Right ventricle myocardium inferior (tissue), 1 donor: ENCODE measurements at places on chromosomes 7 and 10. TPM values are rescaled to one million over a fixed set of nuclear protein-coding genes. Genes with fewer than 3 reads are reported as not detected.

DNA sequence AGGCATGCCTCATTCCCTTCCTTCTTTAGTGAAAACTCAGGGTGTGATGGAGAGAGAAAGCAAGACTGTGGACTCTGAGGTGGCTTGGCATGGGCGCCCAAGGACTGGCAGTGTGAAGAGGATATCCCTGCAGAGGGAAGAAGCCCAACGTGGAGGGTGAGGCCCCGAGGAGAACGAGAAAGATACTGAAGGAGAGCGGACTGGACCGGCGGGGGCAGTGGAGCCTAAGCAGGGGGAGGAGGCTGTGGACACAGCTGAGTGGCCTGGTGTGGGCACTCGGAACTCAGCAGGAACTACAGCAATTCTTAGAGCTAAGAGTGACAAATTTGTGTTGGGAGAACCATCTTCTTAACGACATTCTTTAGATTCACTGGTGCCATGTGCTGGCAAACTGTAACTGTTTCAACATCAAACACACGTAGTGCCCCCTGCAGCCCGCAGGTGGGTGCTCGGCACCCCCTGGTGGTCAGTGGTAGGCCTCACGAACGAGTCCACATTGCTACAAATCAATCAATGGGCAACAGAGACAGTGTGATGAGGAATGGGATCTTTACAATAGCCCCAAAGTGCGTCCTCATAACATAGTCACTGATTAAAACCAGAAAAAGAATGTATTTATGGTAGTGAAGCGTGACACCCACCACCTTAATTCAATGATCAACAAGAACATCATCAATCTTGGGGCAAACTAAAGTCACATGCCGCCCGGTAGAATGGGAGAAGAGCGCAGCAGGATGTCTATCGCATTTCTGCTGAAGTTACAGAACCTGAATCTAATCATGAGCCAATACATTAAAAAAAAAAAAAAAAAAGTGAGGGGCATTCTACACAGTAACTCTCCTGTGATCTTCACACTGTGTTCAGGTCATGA is 2.0 kb upstream of the SFTPA1 start:
- DNase-seq, result no peak

PPP1R9A gene
- 21.9 TPM for total RNA-seq

GRCh38 chr7:50590535-50590934 is 25.3 kb upstream of the DDC start:
- no peak for DNase-seq

NCF1 gene
- 4.2 TPM for total RNA-seq

RNLS gene
- 20.6 TPM for total RNA-seq

GRCh38 chr7:12025246-12025645 is 185.8 kb upstream of the TMEM106B start:
- DNase-seq, result no peak

- no peak for DNase-seq
These were observed 10.4 kb upstream of the ZMYND11 start for GRCh38 chr10:124874-125273.

- DNase-seq, result no peak
These were observed 118.3 kb upstream of the KMT2E start for GRCh38 chr7:104895522-104896236.

GGCT gene
- total RNA-seq, result 18.9 TPM

- DNase-seq, result no peak
These were observed 50.9 kb downstream of the GALNT11 start for GRCh38 chr7:152076324-152076821.

WDR86 gene
- 0.41 TPM for total RNA-seq

GRCh38 chr7:157271315-157271990 is 65.4 kb upstream of the DNAJB6 start:
- no peak for DNase-seq

GRCh38 chr7:57425969-57426628 is 23.9 kb upstream of the ZNF716 start:
- no peak for DNase-seq

GRCh38 chr10:70293169-70293843 is 9.5 kb upstream of the NPFFR1 start:
- DNase-seq, result no peak

DNA sequence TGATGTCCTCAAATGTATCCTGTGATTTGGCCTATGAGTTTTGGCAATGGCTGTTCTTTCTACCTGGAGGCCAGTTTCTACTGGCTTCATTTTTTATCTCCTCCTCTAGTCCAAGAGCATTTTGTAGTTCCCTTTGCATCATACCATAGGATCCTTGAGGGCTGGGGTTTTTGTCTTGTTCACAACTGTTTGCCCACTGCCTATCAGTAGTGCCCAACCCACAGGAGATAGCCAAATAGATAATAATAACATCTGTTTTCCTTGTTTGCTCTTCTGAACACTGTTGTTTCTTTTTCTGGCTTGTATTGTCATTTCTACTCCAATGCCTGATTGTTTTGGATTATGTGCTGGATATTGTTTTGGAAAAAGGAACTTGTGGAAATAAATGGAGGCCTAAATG is 3.4 kb downstream of the CDK1 start:
- DNase-seq, result no peak

DNA sequence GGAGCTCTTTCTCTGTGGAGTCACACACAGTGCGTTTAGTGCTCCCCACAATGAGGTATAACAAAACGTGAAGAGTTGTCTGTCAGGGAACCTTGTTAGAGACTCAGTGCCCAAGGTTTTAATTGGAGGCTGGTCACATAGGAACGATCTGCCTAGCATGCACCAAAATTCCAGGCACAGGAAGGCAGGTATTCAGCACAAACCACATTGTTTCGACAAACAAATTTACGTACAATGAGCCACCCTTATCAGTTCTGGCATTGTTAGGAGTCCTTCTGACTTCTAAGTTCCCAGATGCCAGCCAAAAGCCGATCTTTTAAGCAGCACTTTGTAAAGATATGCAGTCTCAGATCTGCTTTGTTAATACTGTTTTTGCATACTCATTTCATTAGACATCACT is 414.2 kb upstream of the MTPN start:
- DNase-seq, result no peak

DNA sequence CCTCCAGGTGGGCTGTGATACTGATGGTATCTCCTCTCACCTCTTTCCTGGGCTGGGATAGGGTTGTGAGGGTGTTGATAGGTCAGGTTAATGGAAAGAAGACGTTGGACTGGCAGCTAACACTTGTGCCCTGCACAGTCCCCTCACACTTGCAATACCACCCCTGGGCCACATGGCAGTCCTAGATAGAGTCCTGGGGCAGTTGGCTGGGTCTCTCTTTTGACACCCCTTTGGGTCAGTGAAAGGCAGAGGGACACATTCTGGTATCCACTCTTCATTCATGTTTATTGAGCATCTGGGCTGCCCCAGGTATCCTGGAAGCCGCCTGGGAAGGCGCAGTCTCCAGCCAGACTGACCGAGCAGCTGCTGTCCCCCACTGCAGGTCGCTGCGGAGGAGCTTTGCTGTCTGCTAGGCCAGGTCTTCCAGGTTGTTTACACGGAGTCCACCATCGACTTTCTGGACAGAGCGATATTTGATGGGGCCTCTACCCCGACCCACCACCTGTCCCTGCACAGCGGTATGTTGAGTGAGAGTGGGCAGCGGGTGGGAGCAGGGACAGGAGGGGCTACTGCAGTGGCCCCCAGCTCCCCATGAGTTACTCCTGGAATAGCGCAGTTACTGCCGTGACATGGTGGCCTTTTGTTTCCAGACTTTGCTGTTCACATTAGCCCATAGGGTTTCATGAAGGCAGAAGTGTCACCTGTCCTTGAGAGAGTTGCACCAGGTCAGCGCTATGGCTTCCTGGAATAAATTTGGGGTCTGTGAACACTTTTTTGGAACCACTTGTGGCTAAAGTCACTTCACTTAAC is 19.1 kb downstream of the NACAD start:
- DNase-seq, result no peak

DNA sequence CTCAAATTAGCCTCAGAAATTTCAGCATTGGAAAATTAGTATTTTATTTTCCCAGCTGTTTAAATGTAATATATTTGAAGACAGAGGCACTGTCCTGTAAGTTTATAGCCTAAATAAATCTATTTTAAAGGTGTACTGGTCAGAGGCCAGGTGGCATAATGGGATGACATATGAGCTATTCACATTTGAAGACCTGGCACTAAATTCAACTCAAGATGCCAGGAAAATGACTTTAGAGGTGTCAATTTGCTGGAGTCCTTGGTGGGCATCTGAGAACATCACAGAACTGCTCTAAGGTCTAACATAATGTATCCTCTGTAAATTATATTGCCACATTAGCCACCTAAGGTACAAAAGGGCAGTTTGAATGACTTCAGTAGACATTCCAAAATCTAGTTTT is 348.9 kb upstream of the BMPER start:
- DNase-seq, result no peak

CDK1 gene
- 4.1 TPM for total RNA-seq

- no peak for DNase-seq
These were observed 236.7 kb downstream of the BUB3 start for GRCh38 chr10:123390874-123391273.

SLC18A3 gene
- total RNA-seq, result not detected

SVIL gene
- 327 TPM for total RNA-seq

- DNase-seq, result no peak
These were observed 98.2 kb upstream of the PRKCQ start for GRCh38 chr10:6678211-6678803.

DNA sequence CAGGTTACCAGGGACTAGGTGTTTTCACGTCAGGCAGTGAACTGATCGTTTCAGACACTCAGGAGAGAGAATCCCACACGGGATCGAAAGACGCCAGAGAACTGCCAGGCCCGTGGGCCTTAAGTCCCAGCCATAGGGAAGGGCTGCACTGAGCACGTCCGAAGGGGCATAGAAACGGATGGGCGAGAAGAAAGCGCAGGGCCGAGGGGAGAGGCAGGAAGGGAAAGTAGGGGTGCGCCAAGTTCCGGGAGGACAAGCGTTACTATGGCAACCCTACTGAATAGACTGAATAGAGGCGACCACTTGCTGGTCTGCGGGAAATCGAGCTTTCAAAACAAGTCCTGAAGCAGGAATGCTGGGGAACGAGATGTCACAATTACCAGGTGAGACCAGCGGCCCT is 421.3 kb upstream of the NUPR2 start:
- no peak for DNase-seq

DNA sequence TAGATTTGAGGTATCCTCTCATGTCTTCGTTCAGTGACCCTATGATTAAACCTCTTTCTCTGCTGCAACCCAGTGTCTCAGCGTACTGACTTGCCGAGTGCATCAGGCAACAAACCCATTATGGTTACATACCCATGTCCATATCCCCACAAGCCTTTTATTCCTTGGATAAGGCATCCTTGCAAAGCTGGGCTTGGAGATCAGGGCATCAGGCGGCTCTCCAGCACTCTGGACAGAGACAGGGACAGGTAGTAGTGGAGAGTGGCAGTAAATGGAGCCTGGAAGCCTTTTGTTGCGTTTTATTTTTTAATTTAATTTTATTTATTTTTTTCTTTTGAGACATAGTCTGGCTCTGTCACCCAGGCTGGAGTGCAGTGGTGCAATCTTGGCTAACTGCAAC is 32.0 kb upstream of the NPFFR1 start:
- DNase-seq, result no peak

DNA sequence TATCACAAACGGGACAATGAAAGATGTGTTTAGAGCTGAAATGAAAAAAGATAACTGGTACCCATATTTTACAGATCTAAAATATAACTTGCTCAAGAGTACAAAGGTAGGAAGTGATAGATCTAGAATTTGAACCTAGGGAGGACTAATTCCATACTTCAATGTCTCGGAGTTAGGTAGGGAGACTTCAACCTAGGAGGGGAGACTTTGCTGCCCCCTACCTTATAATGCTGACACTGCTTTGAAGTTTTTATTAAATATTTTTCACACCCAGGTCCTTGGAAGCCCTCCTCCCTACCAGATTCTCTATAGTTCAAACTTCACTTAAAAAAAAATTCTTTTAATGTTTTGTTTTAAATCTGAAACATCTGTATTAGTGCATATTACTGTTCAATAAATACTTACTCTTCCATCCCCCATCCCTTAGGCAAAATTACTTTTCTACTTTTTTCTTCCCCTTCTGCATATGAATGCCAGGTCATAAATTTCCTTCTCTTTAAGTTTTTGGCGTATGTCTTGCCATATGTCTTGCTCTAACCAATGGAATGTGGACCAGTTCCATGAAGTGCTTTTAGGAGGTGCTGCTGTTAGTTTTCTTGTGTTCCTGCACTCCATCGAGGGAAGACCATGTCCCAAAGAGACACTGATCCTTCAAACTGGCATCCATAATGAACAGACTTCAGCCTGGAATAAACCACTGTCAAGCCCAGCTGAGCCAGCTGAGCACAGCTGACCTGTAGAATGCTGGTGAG is 57.8 kb downstream of the MICU1 start:
- DNase-seq, result no peak

- DNase-seq, result peak; percentile 40
These were observed 49.8 kb downstream of the SPOCK2 start for GRCh38 chr10:72038458-72039001.

GRCh38 chr10:48894911-48895802 is 44.5 kb downstream of the LRRC18 start:
- no peak for DNase-seq

PHYHIPL gene
- total RNA-seq, result not detected

DNA sequence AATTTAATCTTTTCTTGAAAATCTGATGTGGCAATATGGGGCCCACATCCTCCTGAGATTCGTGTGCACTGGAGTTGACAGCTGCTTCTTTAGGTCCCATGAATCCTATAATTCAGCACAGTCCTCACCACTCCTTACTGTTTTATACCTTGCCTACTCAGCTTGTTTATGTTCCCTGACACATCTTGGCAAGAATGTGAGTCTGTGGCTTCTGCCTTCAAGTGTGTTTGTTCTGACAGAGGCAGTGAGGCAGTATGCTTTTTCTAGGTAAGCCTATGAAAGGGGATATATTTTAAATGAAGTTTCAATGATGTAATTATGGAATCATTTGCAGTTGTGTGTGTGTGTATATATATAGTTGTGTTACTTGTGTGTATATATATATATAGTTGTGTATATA is 106.4 kb downstream of the AMPH start:
- DNase-seq, result no peak

DNA sequence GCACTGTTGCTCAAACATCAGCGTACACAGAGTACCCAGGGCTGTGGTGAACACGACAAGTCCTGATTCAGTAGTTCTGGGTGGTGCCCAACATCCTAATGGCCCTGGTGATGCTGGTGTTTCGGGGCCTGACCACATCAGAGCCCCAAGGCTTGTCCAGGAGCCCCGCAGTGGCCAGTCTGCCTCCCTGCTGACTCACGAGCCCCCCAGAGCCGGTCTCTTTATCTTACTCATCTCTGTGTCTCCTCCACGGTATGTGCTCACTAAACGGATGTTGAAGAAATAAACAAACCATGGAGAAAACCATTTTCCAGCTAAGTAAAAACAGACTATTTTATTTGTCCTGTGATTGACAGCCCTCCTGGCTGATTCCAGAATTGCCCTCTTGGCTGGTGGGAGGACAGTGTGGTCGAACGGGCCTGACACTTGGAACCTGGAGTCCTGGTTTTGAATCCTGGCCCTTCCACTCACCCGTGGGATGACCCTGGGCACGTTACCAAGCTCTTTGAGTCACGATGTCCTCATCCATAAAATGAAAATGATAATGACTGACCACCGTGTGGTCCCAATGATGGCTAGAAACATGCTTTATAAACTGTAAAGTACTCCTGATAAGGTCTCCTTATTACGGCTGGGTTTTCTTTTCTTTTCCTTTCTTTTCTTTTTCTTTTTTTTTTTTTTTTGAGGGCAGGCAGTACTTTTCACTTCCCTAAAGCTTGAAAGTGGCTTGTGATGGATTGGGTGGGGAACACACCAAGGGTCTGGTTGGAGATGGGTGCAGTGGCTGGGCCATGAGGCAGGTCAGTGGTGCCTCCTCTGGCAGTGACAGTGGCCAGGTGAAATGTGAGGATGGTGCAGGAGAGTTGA is 5.7 kb downstream of the HIP1 start:
- DNase-seq, result no peak

IFIT1 gene
- total RNA-seq, result 36.0 TPM

CPA5 gene
- not detected for total RNA-seq
